NCI-H774 (cell line): ENCODE measurements at places on chromosomes 3 and 15.

DNA sequence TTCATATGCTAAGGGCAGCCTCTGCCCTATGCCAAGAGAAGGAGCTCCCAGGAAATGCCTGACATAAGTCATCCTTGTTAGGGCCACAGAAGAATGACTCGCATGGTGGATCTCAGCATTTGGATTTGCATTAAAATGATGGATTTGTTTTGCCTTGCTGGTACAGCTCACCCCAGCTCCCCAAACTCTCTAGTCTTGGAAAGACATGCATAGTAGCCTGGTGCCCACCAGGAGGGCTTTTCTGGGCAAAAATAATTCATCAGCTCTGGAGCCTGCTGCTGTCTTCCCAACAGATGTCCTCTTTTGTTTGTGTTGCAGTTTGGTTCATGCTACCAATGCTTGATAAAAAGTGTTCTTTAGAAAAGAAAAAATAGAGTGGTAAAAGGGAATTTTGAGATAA is 833.0 kb downstream of the AGBL1 start:
- DNase-seq: no peak

DNA sequence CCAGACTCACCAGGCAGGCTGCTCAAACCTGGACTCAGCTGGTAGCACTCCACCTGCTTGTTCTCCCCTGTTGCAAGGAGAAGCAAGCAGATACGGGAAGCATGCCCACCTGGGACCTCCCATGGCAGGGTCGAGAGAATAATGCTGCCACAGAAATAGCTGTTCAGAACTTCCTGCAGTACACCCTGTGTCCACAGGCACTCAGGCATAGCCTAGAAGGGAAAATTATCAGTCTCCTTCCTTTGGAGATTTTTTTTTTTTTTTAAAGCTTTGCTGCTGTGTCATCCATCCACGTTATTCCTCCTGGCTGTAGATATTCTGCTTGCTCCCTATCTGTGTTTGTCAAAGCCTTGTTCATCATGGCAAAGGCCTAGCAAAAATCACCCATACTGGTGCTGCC is 32.7 kb upstream of the RPS17 start:
- no peak for DNase-seq

GRCh38 chr15:66287461-66288057 is 5.8 kb upstream of the DIS3L start:
- no peak for DNase-seq

GRCh38 chr3:160437083-160437455 is 12.5 kb downstream of the TRIM59 start:
- DNase-seq: no peak

- no peak for DNase-seq
Measured at GRCh38 chr3:120144267-120144666, 50.0 kb upstream of the GSK3B start.

DNA sequence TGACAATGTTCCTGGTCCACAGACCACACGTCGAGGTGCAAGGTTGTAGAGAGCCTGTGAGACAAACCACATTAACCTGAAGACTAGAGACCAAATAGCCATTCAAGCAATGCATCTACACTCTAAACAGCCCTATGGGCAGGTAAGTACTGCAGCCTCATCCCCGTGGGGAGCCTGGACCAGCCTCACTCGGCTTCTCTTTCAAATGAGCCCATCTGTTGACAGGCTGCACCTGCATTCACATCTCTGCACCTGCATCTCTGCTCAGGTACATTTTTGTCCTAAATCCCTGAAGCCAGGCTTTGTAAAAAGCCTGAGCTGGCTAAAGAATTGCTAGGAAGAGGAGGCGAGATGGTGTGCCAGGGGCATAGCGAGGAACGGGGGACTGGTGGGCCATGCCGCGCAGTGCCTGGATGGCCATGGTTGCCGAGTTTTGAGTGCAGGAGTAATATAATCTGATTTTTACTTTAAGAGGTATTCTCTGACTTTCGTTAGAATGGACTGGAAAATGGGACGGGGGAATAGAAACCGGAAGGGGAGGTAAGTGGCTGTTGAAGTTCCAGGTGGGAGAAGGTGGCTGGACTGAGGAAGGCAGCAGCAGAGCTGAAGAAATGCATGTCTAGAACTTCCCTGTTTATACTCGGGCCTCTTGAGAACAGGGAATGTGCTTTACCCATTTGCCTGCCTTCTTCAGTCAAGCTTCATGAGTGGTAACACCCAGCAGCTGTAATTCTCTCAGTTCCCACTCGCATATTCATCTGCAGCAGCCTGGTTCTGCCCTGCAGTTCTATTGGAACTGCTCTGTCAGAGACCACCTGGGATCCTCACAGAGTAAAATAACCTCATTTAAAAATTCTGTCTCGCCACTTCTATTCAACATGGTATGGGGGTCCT is 226.4 kb downstream of the OPA1 start:
- DNase-seq: no peak

GRCh38 chr3:13671482-13672233 is 122.7 kb downstream of the FBLN2 start:
- no peak for DNase-seq

DNA sequence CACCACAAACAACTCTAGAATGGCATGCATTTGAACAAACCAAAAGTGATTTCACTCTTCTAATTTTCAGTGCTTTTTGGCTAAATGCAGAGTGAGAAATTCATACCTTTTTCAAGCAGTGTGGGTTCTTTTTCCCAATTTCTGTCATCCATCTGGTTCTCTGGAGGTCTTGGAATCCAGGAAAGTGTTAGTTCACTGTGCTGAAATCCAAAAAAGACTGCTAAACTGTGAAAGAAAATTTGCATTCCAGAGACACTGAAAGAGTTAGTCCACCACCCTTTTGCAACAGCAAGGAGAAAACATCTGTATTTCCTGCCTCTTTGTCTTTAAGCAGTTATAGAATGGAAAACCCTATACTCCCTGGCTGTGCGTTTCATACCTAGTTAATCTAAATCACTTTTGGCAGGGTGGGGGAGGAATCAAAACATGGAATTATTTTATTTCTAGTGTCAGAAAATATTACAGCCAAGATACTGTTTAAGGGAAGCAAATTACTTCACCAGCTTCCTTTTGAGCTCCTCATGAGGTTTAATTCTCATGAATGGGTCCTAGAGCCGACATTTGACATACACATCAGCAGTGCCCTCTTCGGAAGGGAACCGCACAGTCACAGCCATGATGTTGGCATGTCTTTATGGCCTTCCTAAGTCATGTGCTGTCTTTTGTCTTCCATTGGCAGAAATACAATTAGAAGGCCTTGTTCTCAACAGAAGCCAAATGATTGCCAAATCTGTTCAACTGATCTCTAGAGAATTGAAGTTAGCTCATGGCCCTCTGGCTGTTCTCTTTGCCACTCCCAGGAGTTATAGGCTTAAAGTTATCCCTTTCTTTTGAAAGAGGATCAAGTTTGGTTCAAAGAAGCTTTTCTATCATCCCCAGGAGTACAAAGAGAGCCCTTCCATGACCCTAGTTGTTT is 317.7 kb upstream of the TPRG1 start:
- no peak for DNase-seq

DNA sequence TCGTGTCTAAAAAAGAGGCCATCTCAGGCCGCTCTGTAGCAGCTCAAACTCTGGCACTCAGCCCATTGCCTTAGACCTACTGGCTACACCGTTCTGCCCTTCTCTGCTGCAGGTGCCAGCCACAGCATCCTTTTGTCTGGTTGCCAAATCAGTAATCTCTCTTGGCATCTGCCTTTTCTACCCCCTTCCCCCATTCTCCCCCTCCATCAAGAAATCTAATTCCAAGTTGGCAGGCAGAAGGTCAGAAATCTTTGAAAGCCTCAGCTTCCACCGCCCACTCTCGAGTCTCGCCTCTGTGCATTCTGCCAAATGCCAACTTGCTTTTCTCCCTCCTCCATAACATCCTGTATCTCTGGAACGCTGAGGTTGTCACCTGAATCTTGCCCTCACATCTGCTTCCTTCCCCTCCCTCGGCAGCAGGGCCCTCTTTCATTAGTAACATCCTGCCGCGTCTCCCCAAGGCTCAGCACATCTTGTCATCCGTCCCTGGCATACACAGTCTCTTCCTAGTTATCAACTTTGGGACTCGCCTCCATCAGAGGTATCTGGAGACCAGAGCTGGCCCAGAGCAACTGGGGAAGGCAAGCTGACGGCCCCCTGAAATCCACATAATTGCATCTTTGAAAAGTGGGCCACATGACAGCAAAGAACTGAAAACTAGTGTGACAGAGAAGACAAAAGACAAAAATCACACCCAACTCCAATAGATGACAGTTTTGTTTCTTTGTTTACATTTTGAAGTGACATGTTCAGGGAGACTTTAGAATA is 312.0 kb upstream of the CCDC54 start:
- no peak for DNase-seq

- no peak for DNase-seq
Measured at GRCh38 chr3:66140743-66141372, 79.9 kb upstream of the SLC25A26 start.

DNA sequence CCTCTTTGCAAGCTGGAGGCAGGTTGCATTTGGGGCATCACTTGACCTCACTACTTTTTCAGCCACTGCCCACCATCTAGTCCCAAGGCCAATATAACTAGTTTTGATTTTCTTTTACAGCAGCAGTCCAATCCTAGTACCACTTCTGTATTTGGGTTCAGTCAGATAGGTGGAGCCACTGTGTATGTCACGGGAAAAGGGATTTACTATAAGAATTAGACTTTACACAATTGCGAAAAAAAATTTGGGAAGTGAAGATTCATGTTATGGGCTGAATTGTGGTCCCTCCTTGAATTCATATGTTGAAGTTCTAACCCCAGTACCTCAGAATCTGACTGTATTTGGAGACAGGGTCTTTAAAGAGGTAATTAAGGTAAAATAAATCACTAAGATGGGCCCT is 37.4 kb upstream of the NMNAT3 start:
- DNase-seq: no peak

DNA sequence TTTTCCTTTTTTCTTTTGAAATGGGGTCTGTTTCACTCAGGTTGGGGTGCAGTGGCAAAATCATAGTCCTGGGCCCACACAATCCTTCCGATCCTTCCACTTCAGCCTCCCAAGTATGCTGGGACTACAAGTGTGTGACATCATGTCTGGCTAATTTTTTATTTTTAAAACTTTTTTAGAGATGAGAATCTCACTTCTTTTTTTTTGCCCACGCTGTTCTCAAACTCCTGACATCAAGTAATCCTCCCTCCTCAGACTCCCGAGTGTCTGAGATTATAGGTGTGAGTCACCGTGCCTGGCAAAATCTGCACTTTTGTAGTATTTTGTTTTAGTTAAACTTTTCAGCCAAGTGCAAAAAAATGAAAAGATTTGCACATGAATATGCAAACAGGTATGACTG is 171.0 kb downstream of the FNDC3B start:
- no peak for DNase-seq

DNA sequence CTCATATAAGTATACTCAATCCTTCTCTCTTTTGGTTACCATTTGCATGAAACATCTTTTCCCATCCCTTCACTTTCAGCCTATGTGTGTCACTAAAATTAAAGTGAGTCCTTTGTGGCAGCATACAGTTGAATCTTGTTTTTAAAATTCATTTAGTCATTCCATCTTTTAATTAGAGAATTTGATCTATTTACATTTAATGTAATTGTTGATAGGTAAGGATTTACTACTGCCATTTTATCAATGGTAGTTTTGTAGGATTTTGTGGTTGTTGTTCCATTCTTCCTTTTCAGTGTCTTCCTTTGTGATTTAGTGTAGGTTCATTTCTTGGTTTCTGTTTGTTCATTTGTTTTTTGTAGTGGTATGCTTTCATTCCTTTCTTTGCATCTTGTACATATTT is 191.9 kb upstream of the CTNNB1 start:
- DNase-seq: no peak

DNA sequence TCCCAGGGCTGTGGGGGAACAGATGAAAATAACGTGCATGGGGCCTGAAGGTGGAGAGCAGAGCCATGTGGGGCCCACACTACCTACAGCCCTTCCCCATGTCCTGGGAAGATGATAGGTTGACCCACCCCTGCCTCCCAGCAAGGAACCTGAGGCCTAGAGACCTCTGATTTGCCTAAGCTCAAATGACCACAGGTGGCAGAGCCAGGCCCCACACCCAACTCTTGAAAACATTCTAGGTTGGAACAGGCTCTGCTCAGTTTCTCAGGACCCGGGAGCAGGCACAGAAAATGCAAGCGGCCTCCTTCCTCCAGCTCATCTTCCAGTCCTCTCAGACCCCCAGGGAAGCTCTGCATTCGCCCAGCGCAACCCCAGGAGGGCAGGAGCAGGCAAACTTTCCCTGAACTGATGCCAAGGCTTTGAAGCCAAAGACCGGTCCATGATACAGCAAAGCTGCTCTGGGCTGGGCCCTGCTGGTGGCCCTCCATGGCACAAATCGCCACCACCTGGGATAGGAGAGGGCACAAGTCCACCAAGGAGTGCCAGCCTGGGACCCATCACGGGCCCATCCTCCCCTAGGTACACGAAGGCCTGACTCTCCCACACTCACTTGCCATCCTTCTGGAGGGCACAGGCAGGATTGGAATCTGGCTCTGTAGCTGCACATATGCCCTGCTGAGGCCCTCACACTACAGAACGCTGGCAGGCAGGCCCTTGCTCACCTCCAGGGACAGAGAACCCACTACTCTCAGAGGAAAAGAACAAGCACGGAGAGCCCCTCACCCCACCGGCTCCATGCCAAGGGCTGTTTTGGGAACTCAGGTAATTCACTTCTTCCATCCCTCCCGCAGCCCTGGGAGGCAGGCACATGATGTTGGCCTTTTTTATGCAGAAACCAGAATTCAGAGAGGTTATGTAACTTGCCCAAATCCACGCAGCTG is 51.0 kb upstream of the FURIN start:
- DNase-seq: no peak

GRCh38 chr3:107676469-107677309 is 153.9 kb downstream of the BBX start:
- peak; percentile 9 for DNase-seq

DNA sequence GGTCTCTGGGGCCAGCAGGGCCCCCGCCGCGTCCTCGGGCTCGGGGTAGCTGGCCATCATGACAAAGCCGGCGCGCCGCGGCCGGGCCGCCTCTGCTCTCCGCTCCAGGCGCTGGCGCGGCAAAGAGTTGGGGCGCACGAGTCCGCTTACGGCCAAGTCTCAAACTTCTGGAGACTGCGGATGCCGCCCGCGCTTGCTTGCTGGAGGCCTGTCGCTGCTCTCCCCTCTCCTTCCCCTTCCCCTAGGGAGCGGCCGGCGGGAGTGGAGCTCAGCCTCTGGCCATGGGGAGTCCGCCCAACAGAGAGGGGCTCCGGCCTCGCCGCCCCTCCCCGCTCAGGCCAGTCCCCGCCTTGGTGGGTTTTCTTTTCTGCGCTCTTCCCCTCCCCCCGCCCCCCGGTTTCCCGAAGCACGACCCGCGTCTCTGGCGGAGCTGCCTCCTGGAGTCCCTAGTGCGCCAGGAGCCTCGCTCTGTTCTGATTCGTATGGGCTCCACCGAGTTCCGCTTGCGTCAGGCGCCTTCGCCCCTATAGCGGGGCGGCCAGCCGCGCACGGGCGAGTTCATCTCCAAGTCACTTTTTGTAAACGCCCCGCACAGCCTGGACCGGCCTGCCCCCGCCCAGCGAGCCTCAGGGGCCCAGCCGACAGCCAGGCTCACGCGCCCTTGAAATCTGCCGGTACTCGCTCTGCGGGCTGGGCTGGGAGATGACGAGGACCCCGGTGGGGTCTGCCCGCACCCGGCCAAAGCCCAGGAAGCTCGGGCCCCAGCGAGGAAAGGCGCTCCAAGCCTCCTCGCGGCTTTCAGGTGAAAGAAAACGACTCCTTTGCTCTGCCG is at the start of the genes FOXL2 and FOXL2NB:
Gene FOXL2, minus strand, starts transcription at position 475 of the 832 bp plus-strand sequence. Its CDS starts 415 bp downstream, at position 60.
Gene FOXL2NB, plus strand, starts transcription at position 555 of the 832 bp plus-strand sequence. Its CDS starts 148 bp downstream, at position 703.
- no peak for DNase-seq
